GOT3 (cell line): ENCODE measurements at places on chromosomes 16 and 17.

GRCh38 chr16:83552228-83552627, 255.6 kb upstream of the HSBP1 start:
- DNase-seq: no peak

DNA sequence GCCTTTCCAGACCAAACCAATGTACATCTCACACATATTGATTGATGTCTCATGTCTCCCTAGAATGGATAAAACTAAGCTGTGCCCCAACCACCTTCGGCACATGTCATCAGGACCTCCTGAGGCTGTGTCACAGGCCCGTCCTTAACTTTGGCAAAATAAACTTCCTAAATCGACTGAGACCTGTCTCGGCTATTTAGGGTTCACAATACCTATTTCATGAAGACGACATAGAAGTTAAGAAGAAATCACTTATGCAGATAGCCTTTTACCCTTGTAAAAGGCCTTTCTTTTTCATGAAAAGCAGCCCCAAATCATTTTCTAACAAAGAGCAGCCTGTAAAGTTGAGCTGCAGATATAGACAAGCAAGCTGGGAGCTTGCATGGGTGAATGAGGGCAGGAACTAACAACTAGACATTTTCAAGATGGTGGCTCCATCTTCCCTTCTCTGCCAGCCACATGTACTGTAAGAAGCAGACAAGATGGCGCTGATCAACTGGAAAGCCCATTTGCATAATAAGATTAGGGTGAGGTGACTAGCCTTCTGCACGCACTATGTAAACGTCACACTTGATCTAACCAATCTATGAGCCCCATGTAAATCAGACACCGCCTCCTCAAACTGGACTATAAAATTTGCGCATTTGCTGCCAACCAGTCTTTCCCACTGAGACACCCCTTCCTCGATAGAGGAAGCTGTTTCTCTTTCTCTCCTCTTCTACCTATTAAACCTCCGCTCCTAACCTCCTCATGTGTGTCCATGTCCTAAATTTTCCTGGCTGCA, 4.7 kb upstream of the KDM8 start:
- no peak for DNase-seq

GRCh38 chr17:40363111-40363827, 1.3 kb downstream of the GJD3 start:
- no peak for DNase-seq

DNA sequence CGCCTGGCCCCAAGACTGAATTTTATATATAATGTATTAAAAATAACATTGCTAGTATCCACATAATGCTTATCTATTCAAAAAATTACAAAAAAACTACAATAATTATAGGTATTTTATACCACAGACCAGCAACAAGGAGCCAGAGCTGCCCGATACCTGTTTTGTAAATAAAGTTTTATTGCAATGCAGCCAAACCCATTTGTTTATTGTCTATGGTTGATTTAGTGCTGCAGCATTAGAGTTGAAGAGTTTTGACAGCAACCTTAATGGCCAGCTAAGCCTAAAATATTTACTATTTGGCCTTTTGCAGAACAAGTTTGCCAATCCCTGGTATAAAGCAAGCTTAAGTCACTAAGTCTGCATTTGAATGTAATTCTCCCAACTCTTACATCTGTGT, 5.6 kb downstream of the MEIOC start:
- no peak for DNase-seq

DNA sequence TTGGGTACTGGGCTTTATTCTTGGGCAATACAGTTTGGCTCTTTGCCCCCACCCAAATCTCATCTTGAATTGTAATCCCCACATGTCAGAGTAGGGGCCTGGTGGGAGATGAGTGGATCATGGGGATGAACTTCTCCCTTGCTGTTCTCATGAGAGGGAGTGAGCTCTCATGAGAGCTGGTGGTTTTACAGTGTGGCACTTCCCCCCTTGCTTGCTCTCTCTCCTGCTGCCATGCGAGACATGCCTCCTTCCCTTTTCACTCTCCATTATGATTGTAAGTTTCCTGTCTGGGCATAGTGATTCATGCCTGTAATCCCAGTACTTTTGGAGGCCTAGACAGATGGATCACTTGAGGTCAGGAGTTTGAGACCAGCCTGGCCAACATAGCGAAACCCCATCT, 18.1 kb upstream of the CNEP1R1 start:
- no peak for DNase-seq

- no peak for DNase-seq
Measured at GRCh38 chr17:63191610-63192009, 225.6 kb downstream of the TANC2 start.

DNA sequence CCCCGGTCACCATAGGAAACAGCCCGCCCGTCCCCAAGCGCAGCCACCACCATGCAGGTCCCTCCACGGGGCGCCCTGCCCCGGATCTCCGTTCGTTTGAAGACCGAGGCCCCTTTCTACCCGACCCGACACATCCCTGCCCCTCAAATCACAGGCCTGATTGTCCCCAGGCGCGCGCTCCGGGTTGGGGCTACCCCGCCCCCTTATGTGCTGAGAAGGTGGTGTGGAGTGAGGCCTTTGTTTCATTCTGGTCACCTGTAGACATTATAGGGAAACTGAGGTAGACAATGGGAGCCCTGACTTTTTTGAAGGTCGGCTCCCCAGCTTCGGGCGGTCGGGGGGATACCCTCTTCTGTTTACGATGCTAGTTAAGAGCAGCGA, 763 bp upstream of the ACTG1 start:
- DNase-seq: no peak

DNA sequence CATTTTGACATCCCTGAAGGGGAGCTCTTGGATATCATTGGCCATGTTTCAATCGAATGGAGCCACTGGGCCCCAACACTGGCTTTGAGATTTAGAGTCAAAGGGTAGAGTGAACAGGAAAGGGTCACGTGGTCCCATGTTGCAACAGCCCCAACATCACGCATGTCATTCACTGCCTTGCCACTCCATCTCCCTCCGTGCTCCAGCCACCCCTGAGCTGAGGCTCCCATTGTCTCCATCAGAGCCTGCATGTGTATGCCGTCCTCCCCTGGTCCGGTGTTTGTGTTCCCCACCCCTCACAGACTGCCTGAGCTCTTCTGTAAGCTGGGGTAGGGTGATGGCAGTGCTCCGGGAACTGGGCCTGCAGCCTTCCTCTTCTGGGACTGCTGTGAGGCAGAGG, 12.1 kb downstream of the NFE2L1 start:
- DNase-seq: no peak

GRCh38 chr17:32773856-32774694, 102.8 kb downstream of the MYO1D start:
- DNase-seq: no peak

- DNase-seq: no peak
Measured at GRCh38 chr16:2597560-2597902, 59.7 kb downstream of the PDPK1 start.

GRCh38 chr17:55354941-55355340, 66.7 kb downstream of the MMD start:
- DNase-seq: no peak

DNA sequence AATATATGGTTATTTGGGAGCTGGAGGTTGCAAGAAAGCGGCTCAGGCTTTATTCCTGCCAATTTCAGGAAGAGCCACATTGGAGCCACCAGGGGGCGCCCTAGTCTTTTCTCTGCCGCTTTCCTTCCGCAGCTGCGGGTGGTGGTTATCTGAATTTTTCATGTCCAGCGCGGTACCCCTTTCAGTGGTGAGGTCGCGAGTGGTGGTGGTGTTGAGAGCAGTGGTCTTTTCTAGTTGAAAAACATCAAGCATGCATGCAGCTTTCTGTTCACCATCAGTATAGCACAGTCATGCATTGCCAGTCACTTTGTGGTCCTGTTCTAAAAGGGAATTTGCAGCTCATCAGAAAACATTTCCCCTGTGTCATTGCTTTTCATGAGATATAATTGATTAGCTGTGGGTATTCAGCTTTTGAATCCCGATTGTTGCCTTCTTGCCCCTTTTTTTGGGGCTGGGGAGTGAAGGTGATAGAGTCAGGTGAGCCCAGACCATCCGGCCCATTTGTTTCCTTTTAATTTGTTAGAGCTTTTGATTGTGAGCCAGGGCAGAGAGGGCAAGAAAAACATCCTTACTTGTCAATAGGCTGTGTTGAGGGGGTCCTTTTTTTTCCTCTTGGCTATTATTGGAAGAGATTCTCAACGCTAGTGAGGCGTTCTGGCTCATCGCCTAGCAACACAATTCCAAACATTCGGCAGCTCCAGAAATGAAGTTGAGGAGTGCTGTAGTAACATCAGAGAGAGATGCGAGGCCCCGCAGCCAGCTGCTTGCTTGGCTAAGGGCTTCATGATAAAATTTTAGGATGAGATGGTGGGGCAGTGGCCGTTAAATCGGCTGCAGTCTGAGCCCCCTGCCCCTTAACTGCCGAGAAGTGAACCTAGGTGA, 119.0 kb downstream of the SNX29 start:
- DNase-seq: no peak

GRCh38 chr16:12253731-12254130, 277.2 kb downstream of the SNX29 start:
- no peak for DNase-seq

GRCh38 chr16:47687694-47688093, 226.6 kb downstream of the PHKB start:
- no peak for DNase-seq

GRCh38 chr16:13157082-13157481, 255.7 kb downstream of the SHISA9 start:
- DNase-seq: no peak

- no peak for DNase-seq
Measured at GRCh38 chr16:30894540-30895368, 877 bp upstream of the BCL7C start.

- no peak for DNase-seq
Measured at GRCh38 chr16:57534881-57535658, 1.3 kb downstream of the CCDC102A start.

GRCh38 chr17:15914400-15915170, 30.3 kb upstream of the ADORA2B start:
- no peak for DNase-seq

GRCh38 chr17:6893382-6894205, 62.1 kb upstream of the TEKT1 start:
- no peak for DNase-seq

DNA sequence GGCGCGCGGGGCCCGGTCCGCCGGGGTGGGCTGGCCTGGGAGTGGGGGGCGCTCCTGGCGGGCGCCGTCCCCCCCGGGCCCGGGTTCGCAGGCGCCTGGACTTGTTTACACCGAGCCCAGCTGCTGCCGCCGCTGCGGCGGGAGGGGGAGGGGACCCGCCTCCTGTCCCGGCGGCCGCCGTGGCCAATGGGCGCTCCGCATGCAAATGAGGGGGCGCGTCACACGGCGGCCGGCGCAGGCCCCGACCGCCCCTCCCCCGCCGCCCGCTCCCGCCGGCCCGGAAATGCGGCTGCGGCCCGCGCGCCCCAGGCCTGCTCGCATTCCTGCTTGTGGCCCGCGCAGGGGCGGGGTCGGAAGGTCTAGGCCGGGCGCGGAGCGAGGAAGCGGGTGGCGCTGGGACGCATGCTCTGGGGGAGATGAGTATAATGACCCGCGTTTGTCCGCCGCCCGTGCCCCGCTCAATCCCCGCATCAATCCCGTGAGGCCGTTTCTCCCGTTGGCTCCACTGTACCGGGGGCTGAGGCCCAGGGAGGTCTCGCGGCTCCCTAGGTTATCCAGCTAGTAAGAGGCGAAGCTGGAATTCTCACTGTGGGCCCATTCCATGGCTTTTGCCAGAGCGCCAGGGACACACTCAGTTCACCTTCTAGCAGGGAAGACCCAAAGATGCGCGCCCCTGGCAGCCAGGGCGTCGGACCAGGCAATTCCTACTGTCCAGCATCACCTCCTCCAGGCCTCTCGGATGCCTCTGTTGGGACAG, at the start of gene YPEL3:
Gene YPEL3 (minus strand): TSS at position 109 of the 757 bp plus-strand sequence. CDS start 731 bp downstream, outside the sequence.
- DNase-seq: peak; percentile 73

- no peak for DNase-seq
Measured at GRCh38 chr16:69396187-69397061, 10.6 kb upstream of the TERF2 start.

DNA sequence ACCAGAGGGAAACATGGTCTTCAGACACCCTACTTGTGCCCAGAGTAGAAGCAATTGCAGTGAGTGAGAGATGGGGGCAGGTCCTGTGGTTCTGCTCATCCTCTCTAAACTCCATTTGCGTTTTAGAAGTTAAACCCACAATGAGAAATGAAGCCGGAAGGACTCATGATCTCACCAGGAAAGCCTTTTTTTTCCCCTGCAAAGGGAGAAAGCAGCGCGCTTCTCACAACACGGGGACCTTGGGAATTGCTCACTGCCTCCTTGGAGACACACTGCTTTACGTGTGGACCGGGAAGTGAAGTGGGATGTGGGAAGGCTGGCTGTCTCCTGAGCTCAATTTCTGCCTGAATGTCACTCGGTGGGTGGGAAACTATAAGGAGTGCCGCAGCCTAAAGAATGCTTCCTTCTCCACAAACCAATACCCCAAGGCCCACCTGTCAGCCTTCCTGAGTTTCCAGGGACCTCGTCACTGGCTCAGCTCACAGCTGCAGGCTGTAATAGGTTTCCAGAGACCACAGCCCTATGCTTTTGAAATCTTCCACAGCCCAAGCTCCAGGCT, 365.4 kb downstream of the XYLT1 start:
- DNase-seq: no peak

DNA sequence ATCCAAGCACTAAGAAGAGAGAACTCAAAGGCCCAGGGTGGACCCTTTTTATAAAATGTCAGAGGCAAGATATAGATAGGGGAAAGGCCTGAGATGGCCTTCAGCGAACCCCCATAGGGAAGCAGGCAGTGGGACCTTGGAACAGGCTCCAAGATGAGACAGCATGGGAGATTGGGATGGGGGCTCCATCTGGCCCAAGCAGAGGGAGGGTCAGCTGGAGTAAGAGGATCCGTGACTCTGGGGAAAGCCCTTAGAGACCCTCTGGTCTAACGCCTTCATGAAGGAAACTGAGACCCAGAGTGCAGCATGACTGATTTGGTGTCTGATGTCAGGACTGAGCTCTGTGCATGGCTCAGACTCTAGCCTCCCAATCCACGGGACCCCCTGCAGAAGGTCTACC, 30.8 kb downstream of the C17orf100 start:
- DNase-seq: no peak

- no peak for DNase-seq
Measured at GRCh38 chr17:38851434-38851833, 2.1 kb downstream of the RPL23 start.

- no peak for DNase-seq
Measured at GRCh38 chr17:81515530-81516041, 3.0 kb upstream of the ACTG1 start.

- peak; percentile 11 for DNase-seq
Measured at GRCh38 chr17:29005936-29006511, at the start of gene SEZ6. Gene SEZ6, minus strand, starts transcription at chr17:29006033. Its CDS starts 164 bp downstream, at chr17:29005869.

GRCh38 chr17:73489333-73489732, 154.9 kb downstream of the SDK2 start:
- DNase-seq: no peak

- no peak for DNase-seq
Measured at GRCh38 chr16:10982465-10983150, 38.2 kb downstream of the CLEC16A start.
